ENCODE measurements at places on chromosomes 5 and 9.

GRCh38 chr5:54700986-54701578 is 183.5 kb downstream of the SNX18 start:
- DNase-seq, result no peak

GRCh38 chr9:124839612-124840299 is 13.5 kb upstream of the WDR38 start:
- DNase-seq, result no peak

DNA sequence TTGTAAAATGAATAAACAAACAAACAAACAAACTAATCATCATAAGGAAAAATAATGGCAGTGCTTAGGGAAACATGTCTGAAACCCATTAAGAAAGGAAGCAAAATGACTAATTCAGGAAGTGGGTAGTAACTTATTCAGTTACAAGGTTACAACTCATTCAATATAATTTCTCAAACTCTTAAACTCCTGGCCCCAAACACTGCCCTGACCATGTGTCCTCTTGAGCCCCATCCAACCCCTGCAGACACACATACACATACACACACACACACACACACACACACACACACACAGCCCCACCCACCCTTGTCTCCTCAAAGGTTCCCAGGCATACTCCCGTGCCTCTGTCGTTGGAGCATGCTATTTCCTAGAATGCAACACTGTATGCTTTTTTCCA is 193.9 kb downstream of the SEC61B start:
- no peak for DNase-seq

GRCh38 chr5:60722416-60722815 is 22.4 kb upstream of the DEPDC1B start:
- DNase-seq, result no peak
